A673 (cell line): ENCODE measurements at places on chromosomes 1 and 21. TPM values are rescaled to one million over a fixed set of nuclear protein-coding genes. Genes with fewer than 3 reads are reported as not detected.

GRCh38 chr1:241934866-241935265, 22.7 kb upstream of the BECN2 start:
- H3K36me3 ChIP-seq: no peaks in the 10 kb centered on the region
- H3K27me3 ChIP-seq: no peaks in the 10 kb centered on the region
- H3K4me3 ChIP-seq: no peak overlapping the region
- DNase-seq: no peak
- H3K4me1 ChIP-seq: no peaks in the 10 kb centered on the region
- H3K27ac ChIP-seq: no peak overlapping the region

- H3K4me1 ChIP-seq: peaks cover 9% of the 10 kb centered on the region
- DNase-seq: no peak
- no peak overlapping the region for H3K4me3 ChIP-seq
- H3K27ac ChIP-seq: no peak overlapping the region
Measured at GRCh38 chr1:244104309-244105060, 53.4 kb downstream of the ZBTB18 start.

DNA sequence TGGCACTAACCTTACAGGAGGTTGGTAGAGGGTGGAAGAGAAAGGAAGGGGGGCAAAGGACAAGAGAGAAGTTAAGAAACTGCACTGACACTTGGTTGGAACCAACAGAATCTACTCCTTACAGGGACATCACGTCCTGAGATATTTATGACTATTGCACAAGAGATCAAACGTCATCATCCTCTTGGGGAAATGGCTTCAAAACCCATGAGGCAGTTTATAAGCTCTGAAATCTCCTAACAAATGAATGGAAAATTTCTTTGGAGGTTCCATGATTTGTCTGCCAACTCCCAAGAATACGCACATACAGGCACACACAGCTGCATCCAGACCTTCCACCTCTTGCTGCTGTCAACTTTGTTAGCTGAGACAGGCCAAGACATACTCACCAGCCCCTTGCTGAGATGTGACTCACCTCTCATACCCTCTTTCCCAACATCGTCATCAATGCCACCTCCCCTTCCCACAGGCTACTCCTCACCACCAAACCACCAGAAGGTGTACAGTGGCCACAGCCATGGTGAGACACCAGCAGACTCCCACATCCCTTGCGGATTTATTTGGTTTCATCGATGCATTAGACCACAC, 135.5 kb downstream of the SETD4 start:
- no peaks in the 10 kb centered on the region for H3K36me3 ChIP-seq
- no peak for DNase-seq
- H3K4me1 ChIP-seq: peaks cover 1% of the 10 kb centered on the region
- peaks cover 3% of the 10 kb centered on the region for H3K27me3 ChIP-seq
- H3K27ac ChIP-seq: no peak overlapping the region

- H3K4me1 ChIP-seq: no peaks in the 10 kb centered on the region
- no peak for DNase-seq
- peaks cover 18% of the 10 kb centered on the region for H3K36me3 ChIP-seq
- no peak overlapping the region for H3K4me3 ChIP-seq
- H3K27me3 ChIP-seq: no peaks in the 10 kb centered on the region
Measured at GRCh38 chr1:54045496-54045895, 7.5 kb downstream of the TMEM59 start.

Gene XCL2
- total RNA-seq: not detected in 2 replicates

DNA sequence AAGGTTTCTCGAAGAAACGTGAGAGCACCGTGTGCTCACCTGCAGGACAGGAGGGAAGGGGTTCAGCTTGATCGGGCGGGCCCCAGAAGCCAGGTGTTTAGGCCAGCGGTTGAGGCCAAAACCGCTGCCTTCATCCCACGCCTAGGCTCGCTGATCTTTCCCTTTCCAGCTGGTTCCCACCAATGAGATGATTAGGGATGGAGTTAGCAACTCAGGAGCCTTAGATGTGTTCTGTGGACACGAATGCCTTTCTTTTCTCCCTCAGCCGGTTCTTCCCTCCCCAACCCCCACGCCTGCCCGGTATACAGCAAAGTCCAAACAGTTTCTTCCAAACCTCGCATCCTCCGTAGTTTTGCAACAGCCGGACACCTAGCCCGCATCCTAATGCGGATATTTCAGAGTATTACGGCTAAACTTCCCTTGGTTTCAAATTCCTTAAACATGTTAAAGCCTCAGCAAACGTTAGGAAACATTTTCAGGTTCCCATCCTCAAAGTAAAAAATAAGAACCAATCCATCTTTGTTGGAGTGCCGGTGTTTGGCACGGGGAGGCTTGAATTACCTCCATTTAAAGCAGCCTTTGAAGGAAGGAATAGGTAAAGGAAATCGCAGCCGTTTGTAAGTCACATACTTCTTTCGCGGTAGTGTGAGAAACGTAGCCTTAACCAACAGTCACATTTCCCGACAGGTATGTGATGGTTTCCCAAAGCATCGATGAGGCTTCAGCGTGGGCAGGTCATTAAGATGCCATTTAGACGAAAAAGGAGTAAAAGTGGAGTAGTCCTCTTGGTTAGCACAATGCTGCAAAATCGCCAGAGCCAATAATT, 1.1 kb downstream of the LRRC8C start:
- no peaks in the 10 kb centered on the region for H3K36me3 ChIP-seq
- DNase-seq: peak; percentile 18
- peak overlapping the region; percentile 79 for H3K27ac ChIP-seq
- H3K4me1 ChIP-seq: peaks cover 8% of the 10 kb centered on the region
- H3K27me3 ChIP-seq: no peaks in the 10 kb centered on the region

- H3K4me1 ChIP-seq: peaks cover 23% of the 10 kb centered on the region
- DNase-seq: peak; percentile 25
- H3K27ac ChIP-seq: no peak overlapping the region
- no peaks in the 10 kb centered on the region for H3K27me3 ChIP-seq
- no peaks in the 10 kb centered on the region for H3K36me3 ChIP-seq
Measured at GRCh38 chr1:33382661-33383415, 48.1 kb downstream of the PHC2 start.

Gene SLAMF9
- not detected in 2 replicates for total RNA-seq

DNA sequence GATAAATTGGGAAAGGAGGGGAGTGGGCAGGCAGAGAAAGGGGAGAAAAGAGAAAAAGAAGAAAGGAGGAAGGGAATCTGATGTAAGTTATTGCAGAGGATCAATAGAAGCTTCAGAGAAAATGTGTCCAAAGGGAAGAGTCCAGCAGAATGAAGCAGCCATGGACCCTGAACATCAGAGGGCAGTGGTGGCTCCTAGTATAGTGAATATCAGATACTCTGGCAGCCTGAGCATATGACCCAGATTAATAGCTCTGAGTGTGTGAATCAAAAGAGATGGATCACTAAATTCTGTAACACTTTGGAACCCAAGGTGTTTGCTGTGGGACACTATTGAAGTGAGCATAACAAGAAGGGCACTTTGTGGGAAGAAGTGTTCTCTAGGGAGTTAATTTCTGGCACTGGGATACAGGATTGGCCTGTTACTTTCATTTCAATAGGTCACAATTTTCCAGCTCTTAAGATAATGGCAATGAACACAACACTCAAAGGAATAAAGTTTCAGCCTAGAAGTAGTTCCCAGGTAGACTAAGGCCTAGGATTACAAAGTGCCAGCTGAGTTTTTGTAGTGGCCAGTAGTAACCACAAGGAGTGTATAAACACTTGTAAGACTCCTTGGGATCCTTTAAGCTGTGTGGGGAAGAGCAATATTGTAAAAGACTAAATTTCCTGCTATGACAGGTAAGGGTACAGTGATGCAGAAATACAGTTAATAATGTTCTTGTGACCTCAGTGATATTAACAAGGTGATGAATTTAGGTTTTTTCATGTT, 164.5 kb upstream of the BEND5 start:
- H3K36me3 ChIP-seq: no peaks in the 10 kb centered on the region
- no peak for DNase-seq
- H3K4me3 ChIP-seq: no peak overlapping the region
- H3K27me3 ChIP-seq: no peaks in the 10 kb centered on the region

Gene B3GALT2
- 0.24 and 0.39 TPM in 2 replicates for total RNA-seq

GRCh38 chr1:173099166-173099565, 48.4 kb upstream of the TNFSF18 start:
- H3K4me3 ChIP-seq: no peak overlapping the region
- H3K27ac ChIP-seq: no peak overlapping the region
- no peaks in the 10 kb centered on the region for H3K36me3 ChIP-seq

- H3K27ac ChIP-seq: no peak overlapping the region
- no peak for DNase-seq
- H3K27me3 ChIP-seq: no peaks in the 10 kb centered on the region
- no peaks in the 10 kb centered on the region for H3K4me1 ChIP-seq
Measured at GRCh38 chr1:222021129-222021528, 279.2 kb upstream of the DUSP10 start.

Gene PTCH2
- 2.3 and 3.2 TPM in 2 replicates for total RNA-seq

Gene KISS1
- total RNA-seq: not detected in 2 replicates

DNA sequence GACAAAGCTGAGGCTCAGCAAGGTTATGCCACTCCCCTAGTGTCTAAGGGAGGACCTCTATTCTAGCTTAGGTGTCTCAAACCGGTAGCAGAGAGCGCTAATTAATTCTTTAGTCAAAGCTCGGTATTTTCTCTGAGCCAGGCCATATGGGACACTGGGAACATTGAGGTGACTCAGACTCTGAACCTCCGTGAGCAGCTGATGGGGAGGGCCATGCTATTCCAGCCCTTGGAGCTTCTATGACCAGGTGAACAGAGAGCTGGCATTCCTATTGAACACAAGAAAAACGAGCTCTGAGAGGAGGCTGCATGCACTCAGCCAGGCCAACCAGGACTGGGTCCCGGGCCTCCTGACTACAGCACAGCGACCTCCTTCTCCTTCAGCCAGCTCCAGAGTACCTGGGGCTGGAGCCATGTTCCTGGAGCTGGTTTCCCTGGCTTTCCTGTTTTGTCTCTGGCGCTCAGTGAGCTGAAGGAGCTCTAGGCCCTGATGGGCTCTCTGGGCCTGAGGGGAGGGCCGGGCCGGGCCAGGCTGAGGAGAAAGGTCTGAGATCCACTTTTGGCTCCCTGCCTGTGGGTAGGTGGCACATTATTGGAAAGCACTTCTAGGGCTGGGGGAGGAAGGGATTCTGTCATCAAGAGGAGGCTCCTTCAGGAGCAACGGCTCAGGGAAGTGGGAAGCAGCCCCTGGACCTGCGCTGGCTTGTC, 37.0 kb downstream of the SLC9A1 start:
- no peak overlapping the region for H3K27ac ChIP-seq
- H3K4me1 ChIP-seq: peaks cover 28% of the 10 kb centered on the region
- H3K36me3 ChIP-seq: no peaks in the 10 kb centered on the region
- no peak overlapping the region for H3K4me3 ChIP-seq
- no peaks in the 10 kb centered on the region for H3K27me3 ChIP-seq
- DNase-seq: no peak

Gene KCTD3
- total RNA-seq: 10.8 and 15.9 TPM in 2 replicates

DNA sequence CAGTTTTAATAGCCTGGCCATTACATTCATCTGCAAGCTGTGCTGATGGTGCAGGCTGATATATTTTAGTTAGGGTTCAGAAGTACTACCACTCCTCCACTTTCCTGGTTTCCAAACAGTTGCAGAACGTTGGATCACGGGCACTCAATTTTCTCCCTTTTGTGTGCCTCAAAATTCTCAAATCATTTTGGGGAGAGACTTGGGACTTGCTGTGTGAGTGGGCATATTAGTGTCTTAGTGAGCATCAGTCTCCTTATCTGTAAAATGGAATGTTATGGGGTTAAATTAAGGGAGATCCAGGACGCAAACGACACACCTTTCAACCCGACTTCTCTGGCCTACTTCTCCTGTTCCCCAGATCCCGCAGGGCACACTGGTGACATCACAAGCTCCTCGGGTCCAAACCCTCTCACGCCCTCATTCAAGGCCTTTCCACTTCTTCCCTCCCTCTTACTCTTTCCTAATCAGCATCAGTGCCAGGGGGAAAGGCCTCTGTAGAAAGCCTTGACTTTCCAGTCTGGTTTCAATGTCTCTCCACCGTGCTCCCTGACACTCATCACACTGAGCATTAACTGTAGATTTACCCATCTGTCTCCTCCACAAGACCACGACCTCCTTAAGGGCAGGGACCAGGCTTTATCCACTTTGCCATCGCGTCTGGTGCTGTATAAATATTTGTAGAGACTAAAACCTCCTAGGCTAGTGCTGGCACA, 1.2 kb downstream of the PIGP start:
- H3K27me3 ChIP-seq: no peaks in the 10 kb centered on the region
- peak; percentile 46 for DNase-seq
- peak overlapping the region; percentile 93 for H3K27ac ChIP-seq
- peaks cover 22% of the 10 kb centered on the region for H3K36me3 ChIP-seq
- H3K4me3 ChIP-seq: peak overlapping the region; percentile 81
